ENCODE measurements at places on chromosomes 16 and 17.

- no peak for DNase-seq
These were observed 18.3 kb upstream of the CACNG4 start for GRCh38 chr17:66946251-66946650.

- DNase-seq: no peak
These were observed 57.9 kb upstream of the CES5A start for GRCh38 chr16:55933038-55933437.

DNA sequence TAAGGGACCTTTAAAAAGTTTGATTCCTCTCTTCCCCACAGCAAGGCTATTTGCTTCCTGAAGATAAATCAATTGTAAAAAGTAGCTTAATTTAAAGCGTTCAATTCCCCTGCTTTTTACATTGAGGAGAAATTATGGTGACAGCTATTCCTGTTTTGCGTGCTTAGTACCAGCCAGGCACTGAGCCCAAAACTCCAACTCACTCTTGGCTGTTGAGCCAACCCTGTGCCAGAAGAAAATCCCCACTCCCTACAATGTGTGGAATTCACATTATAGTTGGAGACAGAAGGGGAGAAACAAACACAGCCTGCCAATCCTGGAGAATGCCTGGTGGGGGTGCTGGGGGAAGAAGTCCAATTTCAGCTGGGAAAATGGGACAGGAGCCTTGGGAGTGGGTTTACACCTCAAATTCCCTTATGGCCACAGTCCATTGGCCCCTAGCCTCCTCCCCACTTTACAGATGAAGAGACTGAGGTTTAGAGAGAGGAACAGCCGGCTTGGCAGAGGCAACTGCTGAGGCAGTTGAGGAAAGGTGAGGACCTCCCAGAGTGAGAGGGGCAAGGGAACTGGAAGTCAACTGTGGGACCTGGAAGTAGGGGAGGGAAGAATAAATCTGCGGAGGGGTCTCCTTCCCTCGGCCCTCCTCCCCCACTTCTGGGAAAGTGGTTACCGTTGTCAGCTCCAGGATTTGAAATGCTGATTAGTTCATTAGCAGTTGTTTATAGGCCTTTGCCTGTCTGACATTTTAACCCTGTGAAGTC lies 26.1 kb downstream of the CDH1 start:
- DNase-seq: no peak

DNA sequence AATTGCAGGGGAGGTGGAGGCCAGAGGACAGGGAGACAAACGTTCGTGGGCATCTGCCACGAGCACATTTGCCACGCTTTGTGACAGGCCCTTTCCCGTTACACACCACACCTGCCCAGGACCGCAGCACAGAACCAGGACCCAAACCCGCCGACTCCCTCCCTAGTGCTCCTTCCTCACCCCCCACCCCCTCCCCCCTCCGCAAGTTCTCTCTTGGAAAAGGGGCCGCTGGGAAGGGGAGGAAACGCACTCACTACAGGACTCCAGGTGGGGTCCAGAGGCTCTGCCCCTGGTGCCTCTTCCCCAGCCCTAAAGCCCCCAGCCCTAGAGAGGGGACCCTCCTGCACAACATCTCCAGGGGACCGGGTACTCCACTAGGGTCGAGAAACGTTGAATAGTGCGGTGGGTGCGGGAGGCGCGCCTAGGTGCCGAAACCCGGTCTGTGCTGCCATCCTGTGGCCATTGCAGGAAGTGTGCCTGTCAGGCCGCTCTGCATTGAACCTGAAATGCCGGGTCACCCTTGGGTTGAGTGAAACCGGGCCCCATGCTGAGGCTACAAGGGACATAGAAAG lies 21.9 kb upstream of the EIF1 start:
- peak; percentile 80 for DNase-seq

- no peak for DNase-seq
These were observed 1.2 kb downstream of the HOXB1 start for GRCh38 chr17:48529683-48530009.

GRCh38 chr17:4326608-4327007 lies 39.9 kb downstream of the UBE2G1 start:
- no peak for DNase-seq

DNA sequence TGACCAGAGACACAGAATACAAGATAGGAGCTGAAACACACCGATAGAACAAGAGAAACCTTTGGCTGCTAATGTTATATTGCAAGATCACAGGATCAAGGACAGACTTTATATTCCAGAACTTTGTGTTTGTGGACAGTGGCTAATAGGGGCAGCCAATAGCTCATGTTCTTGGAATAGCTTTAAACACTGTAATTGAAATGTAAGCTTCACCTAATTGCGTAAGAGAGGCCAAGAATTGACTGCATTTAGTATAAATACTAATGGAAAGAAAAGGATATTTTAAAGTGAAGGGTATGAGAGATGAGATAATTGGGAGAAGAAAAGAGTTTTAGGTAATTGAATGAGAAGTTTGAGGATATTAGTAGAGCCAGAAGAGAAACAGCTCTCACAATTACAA lies 758.8 kb downstream of the CDH11 start:
- no peak for DNase-seq

- DNase-seq: no peak
These were observed 13.7 kb upstream of the CD300E start for GRCh38 chr17:74637265-74637664.

DNA sequence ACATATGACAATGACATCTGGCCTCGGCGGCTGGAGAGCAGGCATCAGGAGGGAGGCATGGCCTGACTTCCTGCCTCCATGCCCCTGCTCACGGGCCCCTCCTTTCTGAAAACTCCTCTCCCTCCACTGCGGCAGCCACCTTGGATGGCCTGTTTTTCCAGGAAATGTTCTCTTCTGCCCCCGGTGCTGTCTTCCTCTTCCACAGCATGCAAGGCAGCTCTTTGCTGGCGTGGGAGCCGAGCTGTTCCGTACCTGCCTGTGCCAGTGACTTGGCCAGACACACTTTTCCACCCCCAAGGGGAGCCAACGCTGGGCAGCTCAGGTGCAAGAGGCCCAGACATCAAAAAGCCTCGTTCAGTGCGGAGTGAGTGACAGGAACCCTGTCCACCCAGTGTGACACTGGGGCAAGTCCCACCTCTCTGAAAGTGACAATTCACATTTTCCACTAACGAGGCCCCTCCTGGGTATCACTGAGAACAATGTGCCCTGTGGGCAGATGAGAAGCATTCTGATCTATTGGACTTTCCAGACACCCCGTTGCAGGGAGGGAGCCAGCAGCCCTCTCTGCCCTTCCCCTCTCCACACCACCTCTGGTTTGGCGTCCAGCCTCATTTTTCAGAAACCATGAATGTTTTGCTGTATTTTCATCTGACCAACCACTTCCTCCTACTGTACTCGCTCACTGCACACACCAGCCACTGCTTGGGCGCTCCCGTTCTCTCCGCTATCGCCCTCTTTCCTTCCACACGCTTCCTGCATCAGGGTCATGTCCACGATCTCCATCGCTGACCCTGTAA lies 31.2 kb downstream of the NSMCE1 start:
- DNase-seq: peak; percentile 77

DNA sequence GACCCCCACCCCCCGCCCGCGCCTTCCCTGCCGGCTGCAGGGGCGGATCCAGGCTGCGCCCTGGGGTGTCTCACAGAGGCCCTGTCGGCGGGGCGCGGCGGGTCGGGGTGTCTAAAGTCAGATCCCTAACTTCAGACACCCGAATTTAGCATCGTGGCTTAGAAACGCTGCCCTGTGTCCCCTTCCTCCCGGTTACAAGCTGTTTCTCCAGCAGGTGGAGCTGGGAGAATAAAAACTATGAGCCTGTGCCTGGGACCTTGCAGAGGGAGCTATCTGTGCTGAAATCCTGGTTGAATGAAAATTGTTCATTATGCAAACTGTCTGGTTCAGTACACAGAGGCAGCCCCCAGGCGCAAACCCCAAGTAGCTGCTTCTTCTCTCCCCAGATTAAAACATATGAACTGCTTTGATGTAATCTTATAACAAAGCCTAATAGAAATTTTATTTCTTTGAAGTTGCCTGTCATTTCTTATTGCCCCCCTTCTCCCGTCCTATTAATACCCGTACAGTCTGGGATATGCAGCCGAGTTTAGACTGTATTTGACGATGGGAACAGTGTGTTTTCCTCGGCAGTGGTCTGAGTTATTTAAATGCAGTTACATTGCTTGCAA lies 79.0 kb downstream of the RPA1 start:
- DNase-seq: peak; percentile 26

DNA sequence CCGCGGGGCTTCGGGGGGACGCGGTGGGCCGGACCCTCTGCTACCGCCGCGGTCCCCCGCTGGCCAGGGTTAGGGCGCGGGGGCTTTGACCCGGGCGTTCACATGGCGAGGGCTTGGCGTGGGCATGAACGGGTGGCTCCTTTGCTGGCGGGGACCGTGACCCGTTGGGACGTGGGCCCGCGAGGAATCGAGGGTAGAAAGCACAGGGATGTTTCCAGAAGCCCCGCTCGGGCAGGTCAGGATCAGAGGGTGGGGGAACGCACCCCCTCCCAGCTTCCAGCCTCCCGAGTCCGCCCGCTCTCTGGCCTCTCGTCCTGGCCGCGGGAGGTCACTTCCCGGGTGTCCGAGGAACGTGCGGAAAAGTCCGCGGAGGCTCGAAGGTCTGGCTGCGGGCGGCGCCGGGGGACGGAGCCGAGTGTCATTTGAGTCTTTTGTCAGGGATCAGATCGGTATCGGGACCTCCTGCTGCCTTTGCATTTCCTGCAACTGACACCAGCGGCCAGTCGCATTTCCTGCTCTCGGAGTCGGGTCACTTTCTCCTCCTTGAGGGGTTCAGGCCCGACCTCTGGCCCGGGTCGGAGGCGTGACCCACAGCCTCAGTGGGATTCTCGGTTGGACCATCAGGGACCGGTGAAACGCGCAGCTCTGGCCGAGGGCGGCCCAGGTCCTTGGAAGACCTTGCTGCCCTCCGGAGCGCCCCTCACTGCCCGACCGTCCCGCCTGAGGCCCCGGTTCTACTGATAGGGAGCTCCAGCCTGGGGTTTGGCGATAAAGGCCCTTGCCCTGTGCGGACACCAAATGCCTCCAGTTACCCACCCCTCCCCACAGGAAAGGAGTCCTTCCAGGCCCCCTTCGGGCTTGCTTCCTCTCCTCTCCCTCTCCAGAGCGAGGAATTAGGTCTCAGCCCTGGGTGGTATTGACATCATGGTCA lies 702 bp upstream of the WNT3 start:
- DNase-seq: no peak

DNA sequence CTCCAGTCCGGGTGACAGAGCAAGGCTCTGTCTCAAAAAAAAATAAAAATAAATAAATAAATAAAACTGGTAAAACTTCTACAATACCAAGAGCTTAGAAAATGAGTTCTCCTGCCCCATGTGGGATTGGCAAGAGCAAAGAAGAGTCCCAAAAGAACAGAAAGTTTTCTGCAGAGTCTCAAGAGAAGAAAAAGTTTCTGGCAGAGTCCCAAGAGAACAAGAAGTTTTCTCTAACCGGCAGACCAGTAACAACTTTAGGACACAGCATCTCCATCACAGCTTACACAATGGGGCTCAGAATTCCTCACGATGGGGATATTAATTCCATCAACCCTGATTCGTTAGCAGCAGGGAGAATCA lies 1.1 kb downstream of the SLC39A11 start:
- DNase-seq: no peak

DNA sequence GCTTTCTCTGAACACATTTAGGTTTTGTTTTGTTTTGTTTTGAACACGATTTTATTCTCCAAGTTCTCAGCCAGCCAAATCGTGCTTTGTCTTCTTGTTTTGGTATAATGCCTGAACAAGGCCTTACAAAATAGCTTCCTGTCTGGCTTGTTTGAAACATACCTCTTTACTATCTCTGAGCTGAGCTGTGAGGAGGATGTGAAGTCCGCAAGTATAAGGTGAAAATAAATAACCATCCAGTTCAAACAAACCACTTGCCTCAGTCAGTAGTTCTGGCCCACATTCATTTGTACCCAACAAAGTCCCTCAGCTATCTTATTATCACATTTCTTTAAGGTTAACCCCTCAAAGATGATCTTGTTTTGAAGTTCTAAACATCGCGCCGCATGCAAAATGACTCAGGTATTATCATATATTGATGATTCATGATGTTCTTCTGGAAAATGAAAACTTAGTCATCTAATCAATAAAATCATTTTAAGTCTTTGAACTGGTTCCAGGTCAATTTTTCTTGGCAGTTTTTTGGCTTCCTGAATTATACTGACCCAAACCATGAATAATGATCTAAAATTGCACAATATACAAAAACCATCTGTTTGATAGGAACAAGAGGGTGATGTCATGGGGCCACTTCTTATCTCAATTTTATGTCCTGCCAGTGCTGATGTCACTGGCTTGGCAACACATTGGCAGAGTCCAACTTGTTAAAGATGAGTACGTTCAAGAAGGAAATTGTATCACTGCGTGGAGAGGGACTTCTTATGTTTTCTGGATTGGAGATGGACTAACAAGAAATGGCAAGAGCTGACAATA lies 694.3 kb downstream of the KCNJ2 start:
- no peak for DNase-seq

DNA sequence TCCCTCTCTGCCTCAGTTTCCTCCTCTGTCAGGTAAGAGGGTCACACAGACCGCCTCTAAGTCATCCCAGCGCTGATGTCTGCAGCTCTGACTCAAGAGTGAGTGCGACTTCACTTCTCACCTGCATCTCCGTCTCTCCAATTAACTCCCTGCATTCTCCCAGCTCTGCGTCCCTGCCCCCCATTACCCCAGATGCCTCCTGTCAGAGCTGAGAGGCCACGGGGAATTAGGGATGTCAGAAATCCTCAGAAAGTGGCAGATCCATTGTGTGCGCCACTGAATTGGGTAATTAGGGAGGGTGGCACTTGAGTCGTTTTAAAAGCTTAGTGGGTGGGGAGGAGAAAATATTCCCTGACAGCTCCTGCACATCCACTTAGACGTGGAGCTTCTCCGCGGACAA lies 885.4 kb upstream of the EEF2KMT start:
- no peak for DNase-seq

GRCh38 chr16:2532494-2533141 lies 1.4 kb upstream of the CEMP1 start:
- peak; percentile 30 for DNase-seq

GRCh38 chr16:53893731-53894435 lies 189.9 kb downstream of the FTO start:
- DNase-seq: no peak

Measured in AML-193 (cell line).